ENCODE measurements at places on chromosomes 3 and 15.

GRCh38 chr3:153250446-153250845 lies 88.4 kb downstream of the RAP2B start:
- no peak for DNase-seq

GRCh38 chr3:167346171-167346570 lies 33.9 kb downstream of the ZBBX start:
- DNase-seq, result no peak

DNA sequence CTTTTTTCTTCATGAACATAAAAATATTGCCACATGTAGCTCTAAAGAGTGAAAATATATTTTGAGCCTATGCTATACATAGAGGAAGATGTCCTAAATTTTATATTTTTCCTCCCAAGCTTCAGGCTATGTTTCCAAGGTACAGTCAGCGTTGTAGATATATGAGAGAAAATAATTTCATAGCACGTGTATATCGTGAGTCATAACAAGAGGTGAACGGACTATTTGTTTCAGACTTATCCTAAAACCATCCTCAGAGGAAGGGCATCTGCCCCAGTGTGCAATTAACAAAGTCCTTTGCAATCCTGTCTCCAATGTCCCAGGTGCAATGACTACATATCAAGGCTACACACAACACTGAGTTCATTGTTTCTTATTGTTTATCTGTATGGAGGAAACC lies 177.3 kb upstream of the ARRDC4 start:
- DNase-seq, result no peak

DNA sequence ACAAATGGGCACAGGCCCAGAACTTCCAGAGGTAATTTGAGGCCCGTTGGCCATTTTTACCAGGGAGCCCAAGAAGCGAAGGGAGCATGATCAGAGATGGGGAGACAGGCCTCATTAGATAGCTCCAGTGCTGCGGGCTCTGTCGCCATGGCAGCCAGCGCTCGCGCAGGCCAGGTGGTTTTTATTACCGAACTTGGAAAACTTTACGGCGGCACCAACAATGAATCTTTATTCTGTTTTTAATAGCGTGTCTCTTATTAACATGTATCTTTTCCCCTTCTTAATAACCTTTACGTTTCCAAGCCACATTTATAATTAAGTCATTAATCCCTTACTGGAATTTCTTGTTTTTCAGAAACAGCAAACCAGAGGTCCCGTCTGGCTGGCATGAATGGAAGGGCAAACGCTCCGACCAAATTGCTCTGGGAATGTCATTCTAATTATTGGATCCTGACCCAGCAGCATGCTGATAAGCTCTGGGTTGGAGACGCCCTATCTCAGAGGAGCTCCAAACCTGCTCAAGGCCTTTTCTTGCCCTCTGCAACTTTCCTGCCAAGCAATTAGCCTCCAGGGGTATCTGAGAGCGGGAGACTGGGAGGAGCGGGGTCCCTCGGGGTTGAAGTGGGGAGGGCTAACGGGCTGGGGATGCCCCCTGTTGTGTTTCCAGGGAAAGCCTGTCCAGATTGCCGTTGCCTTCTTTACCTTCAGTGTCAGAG lies 256.4 kb downstream of the TLE3 start:
- no peak for DNase-seq

- no peak for DNase-seq
Measured at GRCh38 chr3:152087153-152087552, 181.6 kb upstream of the MBNL1 start.

- DNase-seq, result no peak
Measured at GRCh38 chr3:38471260-38471857, 17.7 kb downstream of the ACVR2B start.

DNA sequence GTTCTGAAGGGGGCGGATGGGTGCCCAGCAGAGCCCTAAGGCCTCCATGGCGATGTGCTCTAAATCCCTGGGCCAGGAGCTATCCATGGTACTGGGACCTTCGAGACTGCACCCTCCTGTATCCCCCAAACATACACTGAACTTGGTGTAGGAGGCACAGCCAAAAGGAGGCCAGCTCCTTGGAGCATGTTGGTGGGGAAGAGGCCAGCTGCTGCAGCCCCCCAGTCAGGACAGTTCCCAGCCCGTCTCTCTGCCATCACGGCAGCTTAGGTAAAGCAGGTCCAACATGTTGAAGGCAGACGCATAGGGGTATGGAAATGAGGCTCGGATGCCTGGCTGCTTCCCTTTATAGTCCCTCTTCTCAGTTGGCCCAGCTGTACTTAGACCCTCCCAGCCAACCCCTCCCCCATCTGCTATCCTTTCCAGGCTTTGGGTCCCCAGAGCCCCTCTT lies 1.8 kb downstream of the CAMKV start:
- no peak for DNase-seq

- no peak for DNase-seq
Measured at GRCh38 chr3:110743202-110743601, 328.4 kb upstream of the NECTIN3 start.

- DNase-seq, result no peak
Measured at GRCh38 chr3:18134386-18135059, 290.6 kb downstream of the SATB1 start.

GRCh38 chr15:88656760-88657221 lies 18.0 kb downstream of the ISG20 start:
- DNase-seq, result no peak

DNA sequence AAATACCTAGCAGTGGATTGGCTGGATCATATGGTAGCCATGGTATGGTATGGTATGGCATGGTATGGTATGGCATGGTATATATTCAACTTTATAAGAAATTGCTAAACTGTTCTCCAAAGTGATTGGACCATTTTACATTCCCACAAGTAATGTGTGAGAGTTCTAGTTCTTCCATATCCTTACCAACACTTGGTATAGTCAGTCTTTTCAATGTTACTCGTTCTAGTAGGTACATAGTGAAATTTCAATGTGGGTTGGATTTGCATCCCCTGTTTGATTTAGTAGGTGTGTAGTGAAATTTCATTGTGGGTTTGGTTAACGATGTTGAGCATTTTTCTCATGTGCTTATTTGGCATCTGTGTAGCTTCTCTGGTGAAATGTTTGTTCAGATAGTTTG lies 154.3 kb downstream of the ITPR1 start:
- no peak for DNase-seq

Data from stimulated activated CD4-positive, alpha-beta T cell treated with anti-CD3 and anti-CD28 coated beads, Interleukin-1b, Interleukin-23, amount 100 ng/mL, for 1 hour (primary cell).